Thoracic aorta (tissue), 2 donors: ENCODE measurements at places on chromosomes 13 and 19.

DNA sequence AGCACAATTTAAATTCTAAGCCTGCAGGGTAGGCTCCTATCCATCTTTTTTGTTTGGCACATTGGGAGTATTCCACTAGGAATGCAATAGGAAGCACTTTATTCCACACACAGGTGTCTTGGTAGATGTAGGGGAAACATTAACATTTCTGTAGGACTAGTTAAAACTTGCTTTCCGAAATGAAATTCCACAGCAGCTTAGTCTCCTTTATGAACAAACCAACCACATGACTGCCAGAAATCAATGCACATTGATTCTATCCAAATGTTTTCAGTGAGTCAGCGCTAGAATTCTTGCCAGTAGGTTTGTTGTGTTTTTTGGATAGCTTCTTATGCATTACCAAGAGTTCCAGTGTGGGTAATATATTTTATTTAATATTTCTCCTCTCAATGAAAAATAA, 207.9 kb upstream of the CSNK1A1L start:
- no peak for DNase-seq

- no peak for DNase-seq
These were observed 6.5 kb upstream of the CIRBP start for GRCh38 chr19:1262623-1263123.

GRCh38 chr13:73273745-73274144, 214.9 kb downstream of the KLF5 start:
- no peak for DNase-seq

GRCh38 chr13:105990256-105990958, 545.1 kb downstream of the EFNB2 start:
- DNase-seq, result no peak
